ENCODE measurements at places on chromosomes 5 and 9. TPM values are rescaled to one million over a fixed set of nuclear protein-coding genes. Genes with fewer than 3 reads are reported as not detected.

DNA sequence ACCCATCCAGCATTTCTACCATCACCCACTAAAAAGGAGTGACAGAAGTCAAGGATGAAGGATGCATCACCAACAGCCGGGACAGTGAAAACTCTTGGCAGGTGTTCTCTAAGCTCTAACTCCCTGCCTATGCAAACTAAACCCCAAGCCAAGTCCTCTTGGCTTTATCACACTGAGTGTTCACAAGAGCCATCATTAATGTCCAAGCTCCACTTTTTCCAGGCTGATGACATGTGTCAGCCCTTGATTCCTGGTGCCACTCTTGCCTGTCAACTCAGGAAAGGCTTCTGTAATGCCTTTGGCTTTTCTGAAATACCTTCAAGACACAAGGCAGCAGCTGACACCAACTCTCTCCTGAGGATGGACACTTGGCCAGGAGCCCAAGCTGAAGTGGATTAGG lies 86.9 kb downstream of the NR6A1 start:
- no peaks in the 10 kb centered on the region for H3K4me1 ChIP-seq
- no peak overlapping the region for H3K4me3 ChIP-seq
- DNase-seq = no peak
- H3K27ac ChIP-seq = no peak overlapping the region
- H3K27me3 ChIP-seq = no peaks in the 10 kb centered on the region

- no peak overlapping the region for H3K4me3 ChIP-seq
- peak; percentile 4 for DNase-seq
- H3K36me3 ChIP-seq = no peaks in the 10 kb centered on the region
- H3K27me3 ChIP-seq = no peaks in the 10 kb centered on the region
Measured at GRCh38 chr5:129241755-129242154, 147.2 kb downstream of the ISOC1 start.

DNA sequence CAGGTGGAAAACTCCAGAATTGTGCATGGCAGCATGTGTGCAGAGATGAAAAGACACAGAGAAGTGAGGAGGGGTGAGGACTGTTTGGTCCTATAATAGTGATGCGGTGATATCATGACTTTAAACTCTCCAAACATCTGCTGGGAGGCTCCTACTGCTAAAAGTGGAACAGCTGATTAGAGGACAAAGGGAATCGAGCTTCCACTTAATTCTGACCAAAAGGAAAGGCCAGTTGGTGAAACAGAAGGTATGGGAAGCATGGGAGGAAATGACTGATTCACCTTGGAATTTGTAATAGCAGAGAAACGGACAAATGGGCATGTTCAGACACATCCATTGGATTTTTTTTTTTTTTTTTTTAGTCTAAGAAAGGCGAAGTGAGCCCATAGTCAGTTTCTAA lies 67.5 kb upstream of the MAMDC2 start:
- H3K27ac ChIP-seq = no peak overlapping the region
- H3K36me3 ChIP-seq = no peaks in the 10 kb centered on the region
- H3K27me3 ChIP-seq = no peaks in the 10 kb centered on the region

- H3K36me3 ChIP-seq = no peaks in the 10 kb centered on the region
- no peak overlapping the region for H3K27ac ChIP-seq
Measured at GRCh38 chr9:91900055-91900796, 49.8 kb downstream of the ROR2 start.

- DNase-seq = no peak
- H3K4me1 ChIP-seq = peaks cover 3% of the 10 kb centered on the region
- H3K27me3 ChIP-seq = no peaks in the 10 kb centered on the region
- no peak overlapping the region for H3K27ac ChIP-seq
- H3K36me3 ChIP-seq = no peaks in the 10 kb centered on the region
Measured at GRCh38 chr9:107712390-107712789, 222.8 kb upstream of the KLF4 start.

GRCh38 chr9:127558581-127559246 lies 53.4 kb upstream of the STXBP1 start:
- H3K27me3 ChIP-seq = no peaks in the 10 kb centered on the region
- H3K36me3 ChIP-seq = no peaks in the 10 kb centered on the region
- DNase-seq = no peak
- peaks cover 4% of the 10 kb centered on the region for H3K4me1 ChIP-seq
- H3K27ac ChIP-seq = peak overlapping the region; percentile 16

DNA sequence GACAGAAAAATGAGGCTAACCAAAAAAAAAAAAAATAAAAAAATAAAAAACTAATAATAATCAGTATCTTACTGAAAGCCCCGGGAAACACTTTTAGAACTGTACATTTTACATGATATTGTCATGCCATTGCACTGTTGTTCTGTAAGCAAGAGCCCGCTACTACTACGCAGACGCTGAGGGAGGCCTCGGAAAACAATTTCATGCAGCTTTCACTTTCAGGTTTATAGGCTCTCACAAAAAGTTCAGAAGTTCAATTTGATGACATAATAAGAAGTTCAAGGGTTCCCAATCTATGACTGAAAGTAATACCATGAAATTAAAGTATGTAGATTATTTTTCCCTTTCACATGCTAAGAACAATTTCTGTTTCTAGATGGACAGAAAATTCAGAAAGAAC lies 318.3 kb upstream of the ITGA1 start:
- DNase-seq = no peak
- H3K27me3 ChIP-seq = no peaks in the 10 kb centered on the region
- no peaks in the 10 kb centered on the region for H3K4me1 ChIP-seq
- no peak overlapping the region for H3K27ac ChIP-seq

DNA sequence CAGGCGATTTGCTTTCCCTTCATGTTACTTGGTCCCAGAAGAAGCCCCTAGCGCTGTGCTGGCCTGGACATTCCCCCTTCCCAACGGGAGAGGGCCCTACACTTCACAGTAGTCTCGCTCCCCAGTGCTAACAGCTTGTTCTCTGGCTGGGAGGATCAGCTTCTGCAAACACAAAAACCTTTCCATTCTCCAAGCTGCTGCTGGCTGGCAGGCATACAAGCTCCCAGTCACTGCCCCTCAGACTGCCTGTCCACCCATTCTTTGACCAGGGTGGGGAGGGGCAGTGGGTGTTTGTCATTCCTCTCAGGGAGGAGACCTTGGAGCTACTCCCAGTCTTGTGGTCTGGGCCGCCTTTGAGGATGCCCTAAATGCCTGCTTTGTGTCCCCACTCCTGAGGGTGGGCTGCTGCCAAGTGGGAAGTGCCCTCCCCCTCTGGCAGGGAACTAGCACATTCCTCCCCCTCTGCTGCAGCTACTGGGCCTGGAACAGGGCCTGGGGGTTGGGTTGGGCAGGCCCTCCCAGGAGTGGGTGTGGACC lies 20.8 kb downstream of the ENHO start:
- H3K4me3 ChIP-seq = no peak overlapping the region
- H3K27ac ChIP-seq = no peak overlapping the region
- H3K27me3 ChIP-seq = no peaks in the 10 kb centered on the region
- H3K36me3 ChIP-seq = no peaks in the 10 kb centered on the region
- peak; percentile 67 for DNase-seq

GRCh38 chr5:38734353-38734752 lies 111.5 kb upstream of the OSMR start:
- H3K27ac ChIP-seq = no peak overlapping the region
- H3K4me3 ChIP-seq = no peak overlapping the region
- H3K36me3 ChIP-seq = no peaks in the 10 kb centered on the region
- H3K27me3 ChIP-seq = no peaks in the 10 kb centered on the region
- DNase-seq = no peak

- DNase-seq = no peak
- no peaks in the 10 kb centered on the region for H3K27me3 ChIP-seq
- H3K4me1 ChIP-seq = no peaks in the 10 kb centered on the region
- no peaks in the 10 kb centered on the region for H3K36me3 ChIP-seq
- no peak overlapping the region for H3K27ac ChIP-seq
Measured at GRCh38 chr9:73133921-73134407, 17.7 kb upstream of the ANXA1 start.

- no peak for DNase-seq
- H3K36me3 ChIP-seq = no peaks in the 10 kb centered on the region
- no peaks in the 10 kb centered on the region for H3K27me3 ChIP-seq
- H3K27ac ChIP-seq = no peak overlapping the region
- H3K4me3 ChIP-seq = no peak overlapping the region
- H3K4me1 ChIP-seq = no peaks in the 10 kb centered on the region
Measured at GRCh38 chr9:130301483-130302286, 36.1 kb downstream of the HMCN2 start.

DNA sequence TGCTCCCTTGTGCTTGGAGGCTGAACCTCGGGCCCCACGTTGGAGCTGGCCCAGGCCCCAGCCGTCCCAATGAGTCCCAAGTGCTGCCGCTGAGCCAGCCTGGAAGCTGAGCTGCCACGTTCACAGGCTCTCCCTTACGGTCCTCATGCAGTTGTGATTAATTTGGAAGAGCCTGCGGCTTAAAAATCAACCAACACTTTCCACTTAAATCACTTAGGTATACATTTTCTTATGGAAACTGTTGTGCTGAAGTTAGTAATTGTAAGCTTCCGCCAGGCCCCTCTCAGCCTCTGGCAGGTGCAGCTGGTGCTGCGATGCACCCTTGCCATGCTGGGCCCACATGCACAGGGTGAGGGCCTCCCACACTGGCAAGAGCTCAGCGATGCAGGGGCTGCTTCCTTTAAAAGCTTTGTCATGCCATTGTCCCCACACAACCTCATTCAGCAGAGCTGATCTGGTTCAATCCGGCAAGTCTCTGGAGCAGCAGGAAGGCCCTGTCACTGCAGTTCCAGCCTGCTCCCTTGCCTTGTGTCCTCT lies 61.0 kb downstream of the IPPK start:
- DNase-seq = no peak
- no peaks in the 10 kb centered on the region for H3K27me3 ChIP-seq
- peaks cover 8% of the 10 kb centered on the region for H3K36me3 ChIP-seq

DNA sequence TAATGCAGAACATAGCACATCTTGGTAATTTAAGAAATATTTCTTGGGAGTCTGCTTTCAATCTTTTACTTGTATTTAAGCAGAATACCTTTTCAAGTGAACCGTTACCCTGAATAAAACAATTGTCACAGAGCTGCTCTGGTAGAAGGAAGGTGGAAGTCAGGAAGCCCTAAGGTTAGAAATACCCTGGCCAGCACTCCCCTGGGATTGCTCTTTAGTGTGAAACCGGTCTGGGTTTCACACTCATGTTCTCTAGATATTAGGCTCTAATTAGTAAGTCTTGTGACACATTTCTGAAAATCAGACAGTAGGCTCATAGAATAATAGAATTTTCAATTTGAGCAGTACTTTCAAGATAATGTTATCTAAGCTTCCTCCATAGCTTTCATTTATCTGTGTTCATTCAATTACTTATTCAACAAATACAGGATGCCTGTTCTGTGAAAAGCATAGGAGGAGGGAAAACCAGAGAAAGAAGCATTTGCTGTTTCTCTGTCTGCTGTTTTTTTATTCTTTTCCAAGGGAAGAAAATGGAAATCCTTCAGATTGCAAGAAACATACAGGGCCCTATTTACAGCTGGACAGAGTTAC lies 825.5 kb downstream of the TLR4 start:
- no peaks in the 10 kb centered on the region for H3K36me3 ChIP-seq
- H3K4me1 ChIP-seq = no peaks in the 10 kb centered on the region
- no peaks in the 10 kb centered on the region for H3K27me3 ChIP-seq
- H3K27ac ChIP-seq = no peak overlapping the region
- DNase-seq = no peak
- no peak overlapping the region for H3K4me3 ChIP-seq

DNA sequence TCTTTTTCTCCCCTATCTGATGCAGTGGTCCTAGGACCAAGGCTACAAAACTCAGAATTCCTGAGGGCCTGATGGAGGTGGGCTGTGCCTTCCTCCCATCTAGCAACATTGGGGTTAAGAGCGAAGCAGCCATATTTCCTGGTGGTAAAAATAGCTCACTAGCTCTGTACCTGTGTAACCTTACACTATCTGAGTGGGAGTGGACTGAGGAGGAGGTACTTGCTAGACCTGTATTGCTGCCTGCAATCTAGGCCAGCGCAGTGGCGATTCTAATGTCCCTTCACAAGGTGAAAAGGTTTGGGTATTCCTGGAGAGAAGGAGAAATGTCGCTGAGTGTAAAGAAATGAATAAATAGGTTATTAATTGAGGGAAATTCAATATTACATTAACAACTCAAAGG lies 80.2 kb upstream of the LIFR start:
- no peaks in the 10 kb centered on the region for H3K4me1 ChIP-seq
- no peak overlapping the region for H3K4me3 ChIP-seq
- no peaks in the 10 kb centered on the region for H3K36me3 ChIP-seq

GRCh38 chr5:173236531-173237142 lies 1.6 kb upstream of the NKX2-5 start:
- DNase-seq = no peak
- no peak overlapping the region for H3K4me3 ChIP-seq
- H3K27ac ChIP-seq = no peak overlapping the region
- no peaks in the 10 kb centered on the region for H3K36me3 ChIP-seq
- H3K4me1 ChIP-seq = no peaks in the 10 kb centered on the region

DNA sequence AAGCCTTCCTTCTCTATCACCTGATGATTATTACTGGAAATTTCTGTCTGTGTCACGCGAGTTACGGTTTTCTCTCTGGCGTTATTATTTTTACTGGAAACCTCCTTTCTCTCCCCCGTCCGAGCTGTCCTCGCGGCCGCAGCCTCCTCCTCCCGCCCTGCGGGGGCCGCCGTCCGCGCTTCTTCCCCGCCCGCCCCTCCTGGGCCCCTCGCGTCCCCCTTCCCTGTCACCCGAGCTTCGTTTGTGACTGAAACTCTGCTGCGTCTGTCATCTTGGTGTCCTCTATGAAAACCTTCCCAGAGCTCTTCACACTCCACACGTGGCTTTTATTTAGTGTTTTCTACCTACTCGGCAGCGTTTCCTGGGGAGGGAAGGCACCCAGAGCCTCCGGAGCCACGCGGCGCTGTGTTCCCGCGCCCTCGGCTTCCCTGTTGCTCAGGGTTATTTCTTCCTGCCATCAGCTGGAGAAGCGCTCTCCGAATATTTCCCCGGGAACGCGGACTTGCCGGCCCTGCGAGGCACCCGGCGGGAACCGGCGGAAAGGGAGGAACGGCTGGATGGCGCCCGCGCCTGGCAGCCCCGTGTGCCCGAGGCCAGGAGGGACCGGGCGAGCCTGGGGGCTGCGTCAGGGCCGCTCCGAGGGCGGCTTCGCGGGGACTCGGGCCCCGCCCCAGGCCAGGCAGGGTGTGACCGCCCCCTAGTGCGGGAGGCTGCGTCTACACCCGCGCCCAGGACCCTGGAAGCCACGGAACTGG lies 33.9 kb downstream of the TRIP13 start:
- DNase-seq = peak; percentile 75
- H3K36me3 ChIP-seq = no peaks in the 10 kb centered on the region
- peak overlapping the region; percentile 27 for H3K4me3 ChIP-seq
- no peaks in the 10 kb centered on the region for H3K4me1 ChIP-seq
- H3K27me3 ChIP-seq = peaks cover 3% of the 10 kb centered on the region

DNA sequence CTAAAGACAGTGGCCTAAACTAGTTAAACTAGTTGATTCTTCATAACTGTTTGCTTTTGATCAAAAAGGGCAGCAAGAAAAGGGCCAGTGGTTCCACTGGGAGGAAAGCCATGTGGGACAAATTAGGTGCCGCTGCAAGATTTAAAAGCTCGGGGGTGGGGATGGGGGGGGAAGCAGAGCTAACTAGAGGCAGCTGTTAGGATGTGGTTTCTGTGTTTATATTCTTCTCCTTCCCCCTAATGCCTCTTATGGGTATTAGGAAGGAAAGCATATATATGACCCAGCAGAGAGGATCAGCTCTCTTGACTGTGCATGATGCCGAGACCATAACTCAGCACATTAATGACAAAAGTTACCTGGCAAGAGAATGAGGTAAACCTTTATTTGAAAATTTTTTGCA lies 65.7 kb downstream of the EFNA5 start:
- no peaks in the 10 kb centered on the region for H3K4me1 ChIP-seq
- no peaks in the 10 kb centered on the region for H3K36me3 ChIP-seq
- H3K27me3 ChIP-seq = no peaks in the 10 kb centered on the region
- H3K4me3 ChIP-seq = no peak overlapping the region
- DNase-seq = no peak

PDE6A gene
- 0.03 TPM for total RNA-seq

PCDHA10 gene
- 7.6 TPM for total RNA-seq
